NCI-H2171 treated with DMSO at 0.1 percent for 48 hours (cell line): ENCODE measurements at places on chromosomes 5 and 9.

GRCh38 chr5:67623078-67623477, 426.5 kb upstream of the CD180 start:
- DNase-seq, result peak; percentile 37

- no peak for DNase-seq
Measured at GRCh38 chr5:96316487-96316886, 116.6 kb downstream of the PCSK1 start.

DNA sequence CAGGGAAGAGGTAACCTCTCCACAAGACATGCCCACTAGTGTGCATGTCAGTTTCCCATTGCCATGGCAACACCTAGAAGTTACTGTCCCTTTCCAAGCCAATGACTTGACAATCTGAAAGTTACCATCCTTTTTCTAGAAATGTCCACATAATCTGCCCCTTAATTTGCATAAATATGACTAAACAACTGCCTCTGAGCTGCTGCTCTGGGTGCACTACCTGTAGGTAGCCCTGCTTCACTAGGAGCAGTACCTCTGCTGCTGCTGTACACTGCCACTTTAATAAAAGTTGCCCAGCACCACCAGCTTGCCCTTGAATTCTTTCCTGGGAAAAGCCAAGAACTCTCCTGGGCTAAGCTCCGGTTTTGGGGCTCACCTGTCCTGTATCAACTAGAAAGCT, 392.4 kb downstream of the NTRK2 start:
- DNase-seq, result no peak

DNA sequence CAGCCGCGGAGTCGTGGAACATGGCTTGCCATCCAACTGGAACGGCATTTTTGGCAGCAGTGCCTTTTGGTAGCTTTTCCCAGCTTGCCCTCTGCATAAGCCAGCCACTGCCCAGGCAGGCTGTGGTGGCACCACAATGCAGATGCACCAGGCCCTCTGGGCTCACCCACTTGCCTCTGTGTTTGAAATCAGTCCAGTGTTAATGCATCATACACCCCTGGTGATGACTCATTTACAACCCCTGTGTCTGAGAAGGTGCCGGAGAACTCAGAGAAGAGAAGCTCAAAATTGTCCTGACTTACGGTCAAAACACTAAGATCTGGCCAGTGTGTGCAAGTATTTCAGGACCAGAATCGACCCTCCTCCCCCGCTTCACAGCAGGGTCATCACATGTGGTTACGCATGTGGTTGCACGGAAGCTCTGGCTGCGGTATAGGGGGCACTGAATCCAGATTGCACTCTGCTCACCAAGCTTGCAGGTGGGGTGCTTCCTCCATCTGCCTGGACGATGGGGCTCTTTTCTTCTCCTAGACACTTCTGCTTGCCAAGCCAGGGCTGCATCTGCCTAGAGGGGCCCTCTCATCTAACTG, 66.5 kb upstream of the SMIM15 start:
- DNase-seq, result no peak

GRCh38 chr5:163459462-163459818, 462 bp downstream of the NUDCD2 start:
- DNase-seq, result peak; percentile 36

- DNase-seq, result no peak
Measured at GRCh38 chr5:149379177-149379761, at the start of gene IL17B. Gene IL17B (minus strand): TSS chr5:149379292. CDS start chr5:149379225, 67 bp downstream.

- no peak for DNase-seq
Measured at GRCh38 chr9:133026426-133026825, 4.4 kb upstream of the GTF3C5 start.

DNA sequence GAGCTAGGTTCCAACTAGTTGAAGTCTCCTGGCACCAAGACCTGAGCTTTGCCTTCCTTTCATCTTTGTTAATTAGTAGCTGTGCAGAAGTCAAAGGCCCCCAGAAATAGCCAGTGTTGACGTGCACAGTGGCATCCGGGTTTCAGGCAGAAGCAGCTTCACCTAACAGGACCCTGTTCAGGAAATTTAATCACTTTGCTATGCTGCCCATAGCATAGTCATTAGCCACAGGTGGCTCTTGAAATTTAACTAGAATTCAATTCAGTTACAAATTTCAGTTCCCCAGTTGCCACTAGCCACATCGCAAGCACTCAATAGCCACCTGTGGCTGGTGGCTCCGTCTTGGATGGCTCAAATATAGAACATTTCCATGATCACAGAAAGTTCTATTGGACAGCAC, 179.1 kb downstream of the GOLPH3 start:
- no peak for DNase-seq

DNA sequence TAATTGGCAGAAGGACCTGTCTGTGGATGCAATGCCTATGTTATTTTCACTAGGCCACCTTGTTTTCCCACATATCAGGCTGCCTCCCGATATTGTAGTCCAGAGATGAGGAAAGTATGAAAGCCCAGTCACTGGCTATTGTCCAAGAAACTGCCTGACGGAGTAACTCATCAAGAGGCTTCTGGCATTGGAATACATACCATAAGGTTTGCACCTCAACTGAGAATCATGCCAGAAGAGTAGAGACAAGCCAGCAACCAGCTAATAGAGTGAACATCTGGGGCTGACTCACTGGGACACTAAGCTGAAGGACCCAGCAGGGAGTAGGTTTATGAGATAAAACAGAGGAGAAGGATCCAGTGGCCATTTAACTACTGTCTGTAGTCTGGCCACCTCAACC, 137.2 kb upstream of the FST start:
- no peak for DNase-seq

DNA sequence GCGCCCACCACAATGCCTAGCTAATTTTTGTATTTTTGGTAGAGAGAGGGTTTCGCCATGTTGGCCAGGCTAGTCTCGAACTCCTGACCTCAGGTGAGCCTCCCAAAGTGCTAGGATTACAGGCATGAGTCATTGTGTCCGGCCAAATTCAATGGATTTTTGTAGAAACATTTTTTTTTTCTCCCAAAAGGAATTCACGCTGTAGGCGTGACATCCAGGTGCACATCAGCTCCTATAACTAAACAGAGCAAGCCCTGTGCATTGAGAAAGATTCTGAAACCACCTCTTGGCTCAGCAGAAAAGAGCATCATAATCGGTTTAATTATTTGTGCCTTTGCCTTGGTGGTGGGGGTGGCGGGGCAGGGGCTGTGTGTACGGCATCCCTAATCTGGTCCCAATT, 32.9 kb upstream of the DAB2IP start:
- DNase-seq, result no peak

DNA sequence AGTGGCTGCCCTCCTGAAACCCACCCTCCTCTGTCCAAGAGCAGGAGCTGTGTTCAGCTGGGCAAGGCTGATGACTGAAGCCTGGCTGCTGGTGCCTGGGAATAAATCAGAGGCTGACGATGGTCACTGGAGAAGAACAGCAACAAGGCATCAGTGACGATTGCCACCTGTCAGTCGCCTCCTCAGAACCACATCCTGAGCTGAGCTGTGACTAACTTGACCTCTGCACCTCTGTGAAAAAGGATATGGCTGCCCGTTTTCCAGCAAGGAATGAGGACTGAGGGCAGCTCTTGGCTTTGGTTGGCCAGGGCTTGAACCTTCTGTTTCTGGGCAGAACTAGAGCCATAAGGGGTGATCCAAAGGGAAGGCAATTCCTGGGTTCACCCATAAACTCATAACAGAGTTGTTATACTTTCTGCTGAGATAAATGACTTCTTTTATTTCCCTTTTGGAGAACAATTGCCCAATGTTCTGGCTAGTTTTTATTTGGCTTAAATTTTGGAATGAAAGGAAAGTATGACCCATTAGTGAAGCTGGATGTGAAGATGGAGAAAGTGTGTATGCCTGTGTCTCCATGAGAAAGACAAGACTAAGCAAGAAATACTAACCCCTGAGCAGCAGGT, 40.1 kb downstream of the TRIP13 start:
- no peak for DNase-seq

DNA sequence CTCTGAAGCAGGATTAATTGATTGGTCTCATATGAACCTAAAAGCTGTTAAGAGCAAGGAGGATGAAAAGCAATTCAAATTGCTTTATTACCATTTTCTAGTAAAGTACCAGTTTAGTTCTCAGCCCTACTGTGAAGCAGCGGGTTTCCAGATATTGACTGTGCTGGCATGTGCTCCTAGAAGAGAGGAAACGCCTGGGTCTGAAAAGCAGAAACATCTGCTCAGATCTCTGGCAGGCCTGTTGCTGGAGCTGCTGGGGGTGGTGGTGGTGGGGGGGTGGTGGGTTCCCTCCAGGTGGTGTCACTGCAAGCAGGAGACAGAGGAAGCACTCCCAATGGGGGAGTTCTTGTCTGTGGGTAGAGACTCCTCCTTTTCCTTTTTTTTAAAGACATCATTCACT, 105.5 kb upstream of the ZNF462 start:
- DNase-seq, result peak; percentile 33

GRCh38 chr5:64384765-64385164, 121.0 kb upstream of the RGS7BP start:
- no peak for DNase-seq

GRCh38 chr5:138230261-138230660, 17.1 kb upstream of the CDC23 start:
- DNase-seq, result no peak

GRCh38 chr5:123947797-123948196, 435.8 kb downstream of the CSNK1G3 start:
- DNase-seq, result no peak

- DNase-seq, result no peak
Measured at GRCh38 chr5:1794901-1795290, 4.7 kb downstream of the MRPL36 start.

DNA sequence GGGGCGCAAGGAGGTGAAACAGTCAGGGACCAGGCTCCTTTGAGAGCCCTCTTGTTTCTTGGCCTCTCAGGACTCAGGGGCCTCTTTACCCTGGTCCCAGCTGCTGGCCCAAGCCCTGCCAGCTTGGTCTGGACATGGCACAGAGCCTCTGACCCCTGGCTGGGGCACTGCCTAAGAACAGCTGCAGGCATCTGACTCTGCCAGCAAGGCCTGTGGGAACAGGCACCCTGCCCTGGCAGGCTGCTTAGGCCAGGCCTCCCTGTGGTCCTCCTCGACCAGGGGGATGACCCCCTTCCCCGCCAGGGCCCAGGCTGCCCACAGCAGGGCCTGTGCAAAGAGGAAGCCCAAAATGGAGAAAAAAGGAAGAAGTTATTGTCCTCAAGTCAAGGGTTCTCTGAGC, 25.5 kb downstream of the OLFML2A start:
- no peak for DNase-seq

- DNase-seq, result no peak
Measured at GRCh38 chr5:35884773-35885172, 28.1 kb downstream of the IL7R start.

DNA sequence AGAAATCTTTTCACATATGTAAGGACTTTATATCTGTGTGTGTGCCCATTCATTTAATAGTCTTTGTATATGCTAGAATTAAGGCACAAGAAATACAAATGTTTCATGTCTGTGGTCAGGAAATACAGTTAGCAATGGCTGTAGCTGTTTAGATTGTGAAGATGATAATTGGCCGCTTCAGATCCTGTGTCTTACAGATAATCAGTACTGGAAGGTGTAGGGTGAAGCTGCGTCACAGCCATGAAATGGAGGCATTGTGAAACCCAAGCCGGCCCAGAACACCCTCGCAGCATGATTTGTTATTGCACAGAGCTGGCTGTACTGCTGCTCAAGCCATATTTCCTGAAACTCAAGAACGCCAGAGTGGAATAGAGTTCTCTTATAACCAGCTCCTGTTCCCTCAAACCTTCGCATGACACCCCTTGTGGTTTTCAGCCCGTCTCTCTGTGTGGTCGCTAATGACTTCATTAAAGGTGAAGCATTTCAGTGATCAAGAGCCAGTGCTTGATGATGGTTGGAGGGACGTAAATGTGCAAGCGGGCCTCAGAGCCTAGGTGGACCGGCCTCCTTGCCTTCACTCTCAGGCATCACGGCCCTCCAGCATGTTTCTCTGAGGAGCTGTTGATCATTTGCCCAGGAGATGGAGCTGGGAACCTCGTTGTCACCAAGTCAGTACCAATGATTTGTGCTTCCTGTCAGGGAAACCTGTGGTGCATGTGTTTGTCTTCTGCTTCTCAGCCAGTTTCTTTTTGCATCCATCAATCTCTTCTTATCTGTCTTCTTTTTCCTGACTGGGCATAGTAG, 80.1 kb downstream of the F2RL2 start:
- DNase-seq, result no peak

GRCh38 chr5:173495225-173495904, 121.1 kb downstream of the BOD1 start:
- DNase-seq, result no peak

- DNase-seq, result no peak
Measured at GRCh38 chr9:14822666-14823065, 87.6 kb downstream of the FREM1 start.

DNA sequence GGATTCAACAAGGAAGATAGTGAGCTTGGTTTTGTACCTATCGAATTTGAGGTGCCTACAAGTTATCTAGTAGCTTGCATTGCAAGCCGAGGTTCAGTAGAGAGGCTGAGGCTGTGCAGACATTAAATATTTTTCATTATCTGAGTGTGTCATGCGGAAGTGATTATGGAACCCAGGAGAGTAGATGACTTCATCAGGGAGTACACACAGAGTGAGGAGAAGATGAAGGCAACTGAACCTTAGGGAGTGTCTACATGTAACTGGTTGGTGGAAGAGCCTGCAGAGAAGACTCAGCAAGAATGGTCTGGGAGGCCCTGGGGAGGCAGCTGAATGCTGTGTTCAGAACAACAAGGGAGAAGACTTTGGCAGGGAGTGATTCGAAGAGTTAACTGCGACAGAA, 393.9 kb downstream of the ARHGEF28 start:
- no peak for DNase-seq

GRCh38 chr9:12230708-12231107, 462.5 kb upstream of the TYRP1 start:
- DNase-seq, result no peak

DNA sequence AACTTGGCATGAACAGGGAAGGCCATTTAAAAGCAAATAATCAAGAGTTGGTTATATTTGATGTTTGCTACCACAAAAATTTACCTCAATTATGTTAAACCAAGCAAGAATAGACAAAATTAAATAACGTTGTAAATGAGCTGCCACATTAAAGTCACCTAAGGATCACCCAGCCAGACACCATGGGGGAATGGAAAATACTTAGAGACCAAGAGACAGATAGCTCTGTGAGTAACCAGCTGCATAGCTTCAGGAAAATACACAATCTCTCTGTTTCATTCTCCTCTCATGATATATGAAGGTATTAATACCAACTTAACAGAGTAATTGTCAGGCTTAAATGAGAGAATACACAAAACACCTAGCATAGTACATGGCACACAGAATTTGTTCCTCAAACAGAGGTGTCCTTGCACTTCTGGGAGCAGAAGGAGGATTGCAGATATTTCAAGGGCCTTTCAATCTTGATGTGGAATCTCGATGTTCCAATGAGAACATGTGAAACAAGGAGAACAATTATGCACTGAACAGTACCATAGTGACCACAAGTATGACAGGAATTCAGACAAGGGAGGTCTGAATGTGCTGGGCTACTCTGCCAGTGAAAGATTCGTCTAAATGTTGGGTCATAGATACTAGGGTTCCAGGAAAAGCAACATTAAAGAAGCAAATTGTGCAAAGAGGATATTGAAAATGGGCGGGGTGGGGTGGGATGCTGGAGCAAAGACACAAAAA, 18.6 kb downstream of the JAKMIP2 start:
- no peak for DNase-seq

- DNase-seq, result peak; percentile 81
Measured at GRCh38 chr5:516338-516925, 7.8 kb downstream of the SLC9A3 start.
